Activated T-helper 1 cell treated with anti-CD3 and anti-CD28 coated beads, Interleukin-12 subunit alpha, Interleukin-12 subunit beta, Interleukin-2, Interleukin-4 antibody, amounts not matched to agents 30 ng/mL and 10 ng/mL and 1 ng/mL, durations not matched to agents 14 hours and 24 hours and 36 hours (primary cell): ENCODE measurements at places on chromosomes 1 and 21.

GRCh38 chr1:212980123-212980785, 29.9 kb downstream of the VASH2 start:
- no peak for DNase-seq

DNA sequence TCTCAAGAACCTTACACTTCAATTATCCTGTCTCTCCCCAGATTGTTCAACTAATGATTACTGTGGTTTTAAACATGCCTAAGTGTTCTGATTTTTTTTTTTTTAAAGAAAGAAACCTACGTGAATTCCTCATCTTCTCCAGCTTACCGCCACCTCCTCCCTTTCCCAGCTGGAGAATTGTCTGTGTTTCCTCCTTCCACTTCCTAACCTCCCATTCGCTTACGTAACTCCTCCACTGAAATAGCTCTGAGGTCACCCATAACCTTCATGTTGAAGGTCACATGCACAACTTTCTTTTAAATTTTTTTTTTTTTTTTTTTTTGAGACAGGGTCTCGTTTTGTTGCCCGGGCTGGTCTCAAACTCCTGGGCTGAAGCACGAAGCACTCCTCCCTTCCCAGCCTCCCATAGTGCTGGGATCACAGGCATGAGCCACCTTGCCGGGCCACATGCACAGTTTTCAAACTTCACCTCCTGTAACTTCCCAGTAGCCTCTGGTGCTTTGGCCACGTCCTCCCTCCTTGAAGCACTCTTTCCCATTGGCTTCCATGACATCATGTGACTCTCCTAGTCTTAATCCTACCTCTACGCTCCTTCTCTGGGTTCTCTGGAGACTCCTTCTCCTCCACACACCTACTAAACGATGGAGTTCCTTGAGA, 9.8 kb upstream of the CAPZB start:
- DNase-seq: no peak

GRCh38 chr1:114517348-114517747, 6.3 kb upstream of the TRIM33 start:
- no peak for DNase-seq

DNA sequence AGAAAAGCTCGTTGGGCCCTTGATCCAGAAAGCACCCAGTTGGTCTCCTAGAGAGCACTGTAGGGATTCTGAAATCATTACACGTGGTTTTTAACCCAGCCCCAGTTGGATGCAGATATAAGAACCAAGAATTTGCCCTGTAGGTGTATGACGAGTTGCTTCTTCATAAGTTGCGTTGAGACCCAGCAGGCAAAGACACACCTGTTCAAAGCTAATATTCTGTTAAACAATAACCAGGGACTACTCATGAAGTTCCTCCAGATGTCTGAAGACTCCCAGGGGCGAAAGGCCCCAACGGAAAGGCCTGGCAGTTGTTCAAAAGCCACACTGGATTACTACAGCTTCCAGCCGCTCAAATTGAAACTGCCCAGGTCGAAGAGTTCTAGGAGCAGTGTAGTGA, 88.6 kb upstream of the HNRNPU start:
- no peak for DNase-seq

- no peak for DNase-seq
Observed at GRCh38 chr1:201618389-201618788, 79.5 kb downstream of the NAV1 start.

DNA sequence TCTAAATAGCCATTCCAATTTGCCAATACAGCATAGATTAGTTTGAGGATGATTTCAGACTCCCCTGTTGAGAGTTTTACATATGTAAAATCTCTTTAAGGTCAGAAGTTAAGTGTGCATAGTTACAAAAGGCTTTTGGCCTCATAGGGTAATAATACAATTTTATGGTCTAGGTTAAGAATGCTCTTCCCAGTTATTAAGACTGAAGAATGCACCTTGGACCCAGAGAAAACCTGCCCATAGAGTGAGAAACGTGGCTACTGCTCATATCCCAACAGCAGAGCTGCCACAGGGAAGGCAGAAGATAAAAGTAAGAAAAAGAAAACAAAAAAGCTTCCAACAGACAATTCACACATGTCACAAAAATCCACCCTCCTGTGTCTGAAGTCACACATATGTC, 255.9 kb downstream of the LMO4 start:
- DNase-seq: no peak

- DNase-seq: no peak
Observed at GRCh38 chr1:64540265-64540791, 70.4 kb downstream of the CACHD1 start.

- no peak for DNase-seq
Observed at GRCh38 chr1:2385606-2386280, 5.6 kb downstream of the MORN1 start.

- DNase-seq: no peak
Observed at GRCh38 chr1:198780376-198780775, 141.5 kb downstream of the PTPRC start.
